ENCODE measurements at places on chromosomes 4 and X.

GRCh38 chr4:54363037-54363436 lies 133.9 kb downstream of the PDGFRA start:
- no peak for DNase-seq

- DNase-seq = no peak
Observed at GRCh38 chr4:948101-948935, 16.1 kb downstream of the TMEM175 start.

DNA sequence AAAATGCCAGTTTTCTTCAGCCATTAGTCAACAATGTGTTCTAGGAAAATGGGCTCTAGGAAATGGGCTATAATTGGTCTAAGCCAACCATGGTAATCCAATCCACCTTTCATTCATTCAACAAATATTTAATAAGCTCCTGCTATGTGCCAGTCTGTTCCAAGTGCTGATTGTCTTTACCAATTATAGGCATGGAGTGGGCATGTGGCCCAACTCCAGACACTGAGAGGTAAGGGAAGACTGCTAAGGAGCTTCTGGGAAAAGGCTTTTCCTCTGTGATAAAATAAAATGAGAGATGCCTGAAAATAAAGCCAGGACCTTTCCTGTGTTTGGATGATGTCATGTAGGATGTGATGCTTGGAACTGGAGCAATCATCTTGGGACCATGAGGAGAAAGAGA lies 43.3 kb downstream of the HOPX start:
- DNase-seq = no peak

GRCh38 chr4:17055788-17056187 lies 157.3 kb upstream of the LDB2 start:
- DNase-seq = no peak

DNA sequence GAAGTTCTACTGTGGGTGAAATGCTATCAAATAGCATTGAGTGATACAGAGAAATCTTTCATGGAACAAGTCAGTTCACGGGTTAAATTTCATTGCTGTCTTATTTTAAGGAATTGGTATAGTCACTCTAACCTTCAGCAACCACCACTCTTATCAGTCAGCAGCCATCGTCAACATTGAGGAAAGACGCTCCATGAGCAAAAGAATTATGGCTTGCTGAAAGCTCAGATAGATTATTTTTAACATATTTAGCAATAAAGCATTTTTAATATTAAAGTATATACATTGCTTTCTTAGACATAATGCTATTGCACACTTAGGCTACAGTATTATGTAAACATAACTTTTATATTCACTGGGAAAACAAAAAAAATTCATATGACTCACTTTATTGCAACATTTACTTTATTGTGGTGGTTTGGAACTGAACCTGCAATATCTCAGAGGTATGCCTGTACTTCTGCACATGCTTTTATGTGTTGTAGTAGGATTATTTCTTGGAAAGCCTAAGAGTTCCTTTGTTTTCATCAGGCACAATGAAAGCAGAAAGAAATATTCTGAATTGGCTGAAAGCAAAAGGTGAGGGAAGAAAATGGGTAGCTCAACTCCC lies 586.7 kb downstream of the GBA3 start:
- no peak for DNase-seq

GRCh38 chrX:7943600-7944245 lies 16.5 kb upstream of the PNPLA4 start:
- DNase-seq = no peak

DNA sequence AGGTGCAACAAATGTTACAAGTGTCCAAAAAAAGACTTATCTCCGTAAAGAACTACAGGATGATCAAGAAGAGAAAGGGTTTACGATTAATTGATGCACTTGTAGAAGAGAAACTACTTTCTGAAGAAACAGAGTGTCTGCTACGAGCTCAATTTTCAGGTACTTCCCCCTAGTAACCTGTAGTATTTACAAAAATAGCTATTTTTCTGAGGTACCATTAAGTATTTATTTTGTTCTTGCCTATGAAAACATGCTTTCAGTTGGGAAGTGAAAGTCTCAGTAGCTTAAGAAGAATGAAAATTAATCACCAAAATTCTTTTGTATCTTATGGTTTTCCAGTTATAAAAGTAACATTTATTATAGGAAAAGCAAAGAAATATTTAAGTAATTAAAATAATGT lies 5.9 kb downstream of the THAP9 start:
- DNase-seq = no peak

All from activated T-helper 1 cell treated with Interleukin-2 at 50 U/mL for 16 hours (primary cell).